Stimulated activated naive B cell treated with anti-CD40 and anti-IgM and Interleukin-4, amounts not matched to agents 10 μg/mL and 1 μg/mL and 100 μg/mL, for 72 hours (primary cell): ENCODE measurements at places on chromosomes 3 and 15.

DNA sequence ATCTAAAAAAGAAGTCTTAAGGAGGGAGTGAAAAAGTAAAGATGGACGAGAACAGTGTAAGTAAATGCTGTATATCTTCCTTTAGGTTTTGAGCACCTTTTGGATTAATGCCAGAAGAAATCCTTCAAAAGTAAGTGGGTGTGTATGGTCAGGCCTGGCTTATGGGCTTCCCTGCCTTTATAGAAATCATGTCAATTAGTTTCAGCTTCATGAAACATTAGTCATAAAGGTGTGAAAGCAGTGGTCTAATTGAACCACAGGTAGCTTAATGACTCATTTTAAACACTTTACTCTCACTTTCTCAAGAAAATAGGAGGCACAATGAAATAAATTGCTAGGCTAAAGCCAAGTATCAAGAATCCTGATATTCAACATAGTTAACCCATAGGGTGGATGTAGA, 467.4 kb upstream of the DPPA4 start:
- no peak for DNase-seq

DNA sequence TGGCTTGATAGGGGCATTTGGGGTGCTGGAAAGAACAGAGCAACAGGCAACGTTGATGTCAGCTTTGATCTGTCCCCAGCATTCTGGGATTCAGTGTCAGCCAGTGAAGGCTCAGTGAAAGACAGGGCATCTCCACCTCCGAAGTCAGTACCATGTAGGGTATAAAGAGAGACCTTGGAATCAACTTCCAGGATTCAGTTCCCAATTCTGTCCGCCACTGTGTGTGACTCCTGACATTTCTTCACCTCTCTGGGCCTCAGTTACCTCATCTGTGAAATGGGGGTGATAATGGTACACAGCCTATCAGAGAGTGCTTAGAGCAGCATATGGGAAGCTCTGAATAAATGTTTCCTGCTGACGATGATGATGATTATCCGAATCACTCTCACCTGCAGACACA, 55.6 kb upstream of the FLNB start:
- no peak for DNase-seq

- no peak for DNase-seq
Measured at GRCh38 chr3:109225516-109225915, 89.0 kb downstream of the C3orf85 start.

GRCh38 chr3:31534065-31534425, 1.3 kb downstream of the STT3B start:
- no peak for DNase-seq

GRCh38 chr3:161275919-161276318, 54.8 kb downstream of the NMD3 start:
- no peak for DNase-seq

- no peak for DNase-seq
Measured at GRCh38 chr15:37893309-37893708, 41.1 kb upstream of the TMCO5A start.

GRCh38 chr3:108219336-108219735, 2.9 kb downstream of the IFT57 start:
- no peak for DNase-seq

DNA sequence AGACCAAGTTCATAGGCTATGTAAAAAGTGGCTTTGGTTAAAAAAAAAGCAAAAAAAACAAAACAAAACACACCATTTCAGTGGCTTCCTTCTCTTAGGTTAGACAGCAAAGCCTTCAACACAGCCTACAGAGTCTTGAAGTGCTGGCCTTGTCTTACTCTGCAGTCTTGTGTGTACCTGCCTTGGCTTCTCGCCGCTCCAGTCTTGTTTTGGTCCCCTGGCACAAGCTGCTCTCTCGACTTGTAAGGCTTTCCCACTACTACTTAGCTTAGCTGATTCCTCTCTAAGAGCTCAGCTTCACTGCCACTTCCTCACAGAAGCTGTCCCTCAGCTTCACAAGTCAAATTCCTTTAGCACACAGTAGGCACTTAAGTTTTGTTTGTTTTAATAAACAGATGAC, 63.0 kb downstream of the ST3GAL6 start:
- no peak for DNase-seq

- no peak for DNase-seq
Measured at GRCh38 chr15:52350423-52350822, 54.8 kb upstream of the MYO5C start.

GRCh38 chr3:138443091-138443490, 8.7 kb downstream of the ESYT3 start:
- no peak for DNase-seq

DNA sequence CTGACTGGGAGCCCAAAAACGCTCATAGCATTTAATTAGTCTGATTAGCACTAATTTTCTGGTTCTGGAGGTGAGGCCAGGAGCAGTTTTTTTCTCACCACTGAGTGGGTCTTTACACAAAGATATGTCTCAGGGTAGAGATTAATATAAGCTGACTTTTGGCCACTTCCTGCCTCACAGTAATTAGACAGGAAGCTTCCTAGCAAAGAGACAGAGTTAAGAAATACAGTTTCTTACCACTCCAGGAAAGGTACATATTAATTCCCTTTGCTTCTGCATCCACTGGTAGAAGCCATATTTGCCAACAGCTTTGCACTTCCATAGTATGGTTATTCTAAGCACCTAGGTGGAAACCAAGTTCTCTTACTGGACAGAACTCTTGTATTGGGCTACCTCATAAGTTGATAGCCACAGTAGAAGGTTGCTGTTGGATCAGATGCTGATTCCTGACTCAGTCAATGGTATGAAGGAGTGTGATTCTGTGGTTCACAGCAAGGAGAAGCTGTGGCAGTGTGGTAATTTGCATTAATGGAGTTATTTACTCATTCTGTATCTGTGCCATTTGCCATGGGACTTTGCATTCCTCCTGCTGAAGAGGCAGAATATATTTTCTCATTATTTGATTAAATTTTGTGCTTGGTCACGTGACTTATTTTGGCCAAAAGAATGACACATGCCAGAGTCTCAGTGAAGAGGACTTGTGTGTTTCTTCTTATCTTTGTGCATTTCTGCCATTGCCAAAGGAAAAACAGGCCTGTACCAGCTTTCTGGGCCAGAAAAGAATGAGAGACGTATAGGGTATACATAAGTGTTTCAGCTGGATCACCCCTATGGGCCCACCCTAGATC, 17.5 kb upstream of the ZBTB20 start:
- no peak for DNase-seq

DNA sequence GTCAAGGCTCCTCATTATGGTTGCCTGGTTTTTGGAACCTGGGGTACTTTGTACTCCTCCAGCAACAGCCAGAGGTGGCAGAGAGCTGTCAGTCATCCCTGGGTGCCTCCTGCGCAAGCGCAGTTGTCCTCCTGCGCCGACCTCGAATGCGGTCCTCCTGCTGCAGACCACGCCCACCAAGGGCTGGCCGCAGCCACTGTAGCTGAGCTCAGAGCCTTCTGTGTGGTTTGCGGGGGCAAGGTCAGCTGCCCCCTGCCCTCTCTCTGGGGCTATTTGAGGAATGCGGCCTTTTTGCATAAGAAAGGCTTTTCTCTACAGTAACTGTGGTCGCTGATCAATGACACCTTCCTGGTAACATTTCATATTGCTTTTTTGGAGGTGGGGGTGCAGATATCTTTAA, 131.3 kb upstream of the SNRPN start:
- DNase-seq: no peak

DNA sequence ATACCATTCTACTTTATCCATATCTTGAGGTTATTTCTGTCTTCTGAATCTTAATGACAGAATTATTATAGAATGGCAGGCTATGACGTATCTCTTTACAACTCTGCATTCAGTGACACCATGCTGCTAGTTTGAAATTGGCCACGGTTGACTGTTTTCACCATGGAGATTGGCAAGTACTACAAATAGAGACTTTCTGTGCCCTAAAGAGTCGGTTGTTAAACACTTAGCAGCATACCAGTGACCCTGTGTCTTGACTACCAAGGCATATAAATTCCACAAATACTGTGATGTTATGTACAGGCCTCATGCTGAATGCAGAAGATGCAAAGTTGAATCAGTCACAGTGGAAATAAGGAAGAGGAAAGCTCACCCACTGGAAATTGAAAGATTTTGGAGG, 67.0 kb upstream of the CADPS start:
- DNase-seq: no peak

DNA sequence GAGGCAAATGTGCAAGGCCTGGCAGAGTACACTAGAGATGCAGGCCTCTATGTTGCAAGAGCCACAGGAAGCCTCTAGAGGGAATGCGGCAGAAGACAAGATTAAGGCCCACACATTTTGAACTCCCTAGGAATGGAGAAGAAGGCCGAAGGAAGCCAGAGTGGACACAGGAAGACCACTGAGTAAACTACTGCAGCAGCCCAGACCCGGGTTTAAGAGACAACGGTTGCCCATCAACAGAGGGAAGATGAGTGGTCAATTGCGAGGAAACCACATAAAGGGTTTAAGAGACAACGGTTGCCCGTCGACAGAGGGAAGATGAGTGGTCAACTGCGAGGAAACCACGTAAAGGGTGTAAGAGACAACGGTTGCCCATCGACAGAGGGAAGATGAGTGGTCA, 14.6 kb downstream of the CHSY1 start:
- no peak for DNase-seq

DNA sequence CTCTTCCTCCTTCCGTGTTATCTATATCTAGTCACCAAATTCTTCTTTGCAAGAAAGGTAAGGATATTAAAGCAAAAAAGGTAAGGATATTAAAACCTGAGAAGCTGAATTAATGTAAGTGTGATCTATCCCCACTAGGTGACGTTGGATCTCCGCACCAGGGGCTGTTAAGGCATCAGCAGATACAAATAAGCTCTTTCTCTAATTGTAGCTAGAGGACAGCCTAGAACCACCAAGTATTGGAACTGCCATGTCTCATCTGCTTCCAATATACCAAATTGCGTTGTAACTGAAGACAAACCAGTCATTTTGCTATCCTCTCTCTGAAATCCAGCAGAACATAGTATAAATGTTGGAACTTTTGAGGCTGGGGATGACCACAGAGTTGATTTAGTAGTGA, 471.2 kb upstream of the TGFBR2 start:
- DNase-seq: no peak

GRCh38 chr3:119351581-119351980, 57.4 kb downstream of the ARHGAP31 start:
- no peak for DNase-seq

- no peak for DNase-seq
Measured at GRCh38 chr3:120528163-120528562, 68.0 kb upstream of the NDUFB4 start.
